ENCODE measurements at places on chromosomes 16 and 17.

DNA sequence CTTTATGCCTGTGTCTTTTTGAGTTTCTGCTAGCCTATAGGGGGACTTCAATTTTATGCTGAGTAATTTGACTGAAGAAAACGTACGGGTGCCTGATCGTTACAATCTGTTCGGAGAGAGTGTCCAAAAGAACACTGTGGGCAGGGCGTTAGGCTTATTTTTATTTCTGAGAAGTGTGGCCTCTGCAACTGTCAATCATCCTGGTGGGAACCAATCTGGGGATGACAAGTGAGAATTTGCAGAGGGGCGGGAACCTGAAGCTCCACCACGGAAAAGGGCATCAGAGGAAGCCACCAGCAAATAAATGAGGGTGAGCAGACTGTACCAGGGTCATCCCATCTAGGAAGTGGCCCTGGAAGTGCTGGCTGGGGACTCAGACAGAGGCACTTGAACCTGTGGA, 12.0 kb upstream of the CDYL2 start:
- DNase-seq: no peak

- no peak for DNase-seq
Observed at GRCh38 chr16:17108596-17108995, 362.2 kb downstream of the XYLT1 start.

GRCh38 chr16:75064403-75065148, 52.0 kb downstream of the LDHD start:
- DNase-seq: no peak

GRCh38 chr16:84184775-84185174, 2.1 kb downstream of the TAF1C start:
- DNase-seq: peak; percentile 26

DNA sequence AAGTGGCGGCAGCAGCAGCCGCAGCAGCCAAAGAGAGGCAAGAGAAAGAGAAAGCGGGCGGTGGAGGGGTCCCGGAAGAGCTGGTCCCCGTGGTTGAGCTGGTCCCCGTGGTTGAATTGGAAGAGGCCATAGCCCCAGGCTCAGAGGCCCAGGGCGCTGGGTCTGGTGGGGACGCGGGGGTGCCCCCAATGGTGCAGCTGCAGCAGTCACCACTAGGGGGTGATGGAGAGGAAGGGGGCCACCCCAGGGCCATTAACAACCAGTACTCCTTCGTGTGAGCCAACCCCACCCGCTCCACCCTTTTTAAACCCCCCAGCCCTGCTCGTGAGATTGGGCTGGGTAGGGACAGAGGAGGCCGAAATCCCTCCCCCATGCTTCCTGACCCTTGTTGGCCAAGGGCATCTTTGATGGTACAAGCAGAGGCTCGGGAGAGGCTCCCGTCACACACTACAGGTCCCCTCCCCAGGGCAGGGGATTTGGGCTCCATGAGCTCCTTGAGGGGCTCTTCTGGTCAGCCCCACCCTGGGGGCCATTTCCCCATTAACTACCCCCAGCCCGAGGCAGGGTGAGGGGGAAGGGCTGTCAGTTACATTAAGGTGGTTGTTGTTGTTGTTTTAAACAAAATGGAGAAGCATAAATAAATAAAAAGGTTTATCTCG, 4.6 kb upstream of the ATP2A1 start:
- no peak for DNase-seq

GRCh38 chr17:81018044-81018802, 16.7 kb upstream of the BAIAP2 start:
- DNase-seq: peak; percentile 72

GRCh38 chr17:60602385-60602742, 2.4 kb downstream of the PPM1D start:
- DNase-seq: peak; percentile 24

- no peak for DNase-seq
Observed at GRCh38 chr16:83624429-83625120, 183.2 kb upstream of the HSBP1 start.

GRCh38 chr16:72073560-72074230, 10.7 kb downstream of the HPR start:
- no peak for DNase-seq

DNA sequence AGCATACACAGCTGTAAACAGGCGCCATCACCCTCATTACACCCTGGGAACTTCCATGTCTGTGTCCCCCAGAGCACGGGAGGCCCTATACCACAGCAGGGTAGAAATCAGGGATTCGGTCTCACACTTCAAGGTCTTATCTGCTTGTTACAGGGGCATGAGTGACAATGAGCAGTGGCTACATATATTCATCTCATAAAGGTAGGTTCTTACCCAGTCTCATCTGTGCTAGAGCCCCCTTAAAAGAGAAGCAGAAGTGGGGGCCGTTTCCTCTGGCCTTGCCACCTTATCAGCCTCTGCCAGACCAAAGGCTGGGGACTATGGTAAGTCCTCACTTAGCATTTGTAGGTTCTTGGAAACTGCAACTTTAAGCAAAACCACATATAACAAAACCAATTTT, 46.5 kb downstream of the IRX5 start:
- no peak for DNase-seq

- DNase-seq: no peak
Observed at GRCh38 chr16:69340095-69340644, 598 bp downstream of the NIP7 start.

GRCh38 chr16:49594685-49595498, 221.3 kb downstream of the C16orf78 start:
- DNase-seq: no peak

DNA sequence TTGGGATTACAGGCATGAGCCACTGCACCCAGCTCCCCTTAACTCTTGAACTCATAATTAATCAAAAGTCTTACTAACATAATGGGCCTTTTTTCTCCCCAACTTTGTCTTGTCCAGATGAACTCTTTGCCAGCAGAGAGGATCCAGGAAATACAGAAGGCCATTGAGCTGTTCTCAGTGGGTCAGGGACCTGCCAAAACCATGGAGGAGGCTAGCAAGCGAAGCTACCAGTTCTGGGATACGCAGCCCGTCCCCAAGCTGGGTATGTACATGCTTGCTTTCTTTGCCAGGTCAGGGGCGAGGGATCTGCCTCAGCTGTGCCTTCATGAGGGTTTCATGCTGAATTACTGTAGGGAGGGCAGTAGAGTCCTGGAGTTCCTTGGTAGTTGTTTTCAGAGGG, 25.3 kb downstream of the NMT1 start:
- DNase-seq: no peak

- DNase-seq: peak; percentile 2
Observed at GRCh38 chr16:59759296-59759695, 1025.2 kb upstream of the GOT2 start.

GRCh38 chr16:58847902-58848661, 114.0 kb upstream of the GOT2 start:
- DNase-seq: peak; percentile 53

DNA sequence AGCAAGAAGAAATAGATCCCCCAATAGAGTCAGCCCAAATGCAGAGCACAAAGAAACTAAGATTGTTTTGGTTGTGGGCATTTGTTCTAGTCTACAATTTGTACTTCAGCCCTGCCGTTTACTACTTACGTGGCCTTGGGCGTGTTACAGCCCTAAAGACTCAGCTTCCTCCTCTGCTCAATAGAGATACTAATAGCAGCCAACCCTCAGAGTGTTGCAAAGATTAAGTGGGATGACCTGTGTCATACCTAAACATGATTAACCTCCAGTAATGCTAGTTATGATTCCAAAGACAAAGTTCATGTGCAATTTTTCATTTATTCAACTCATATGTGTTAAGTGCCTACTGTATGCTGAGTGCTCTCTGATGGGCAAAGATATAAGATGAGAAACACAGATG, 43.1 kb downstream of the MAF start:
- no peak for DNase-seq

DNA sequence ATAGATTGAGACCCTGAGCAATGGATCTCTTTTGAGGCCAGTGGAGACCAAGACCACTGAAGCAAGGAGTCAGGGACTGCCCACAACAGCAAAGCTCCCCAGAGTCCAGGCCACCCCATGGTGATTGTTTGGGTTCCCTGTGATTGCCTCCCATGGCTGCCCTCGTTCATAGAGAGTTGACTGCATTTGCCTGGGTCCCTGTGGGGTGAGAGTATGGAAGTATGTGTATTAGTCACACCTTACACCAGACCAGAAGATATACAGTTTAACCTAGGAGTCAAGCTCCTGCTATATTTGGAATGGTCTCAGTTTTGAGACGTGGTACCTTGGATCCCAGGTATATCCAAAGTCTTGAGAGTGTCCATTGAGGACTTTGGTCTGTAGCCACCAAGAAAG, 20.2 kb downstream of the HLF start:
- DNase-seq: no peak

GRCh38 chr16:59758848-59759247, 1024.7 kb upstream of the GOT2 start:
- no peak for DNase-seq

GRCh38 chr17:31509095-31509804, 117.8 kb downstream of the RAB11FIP4 start:
- peak; percentile 35 for DNase-seq

DNA sequence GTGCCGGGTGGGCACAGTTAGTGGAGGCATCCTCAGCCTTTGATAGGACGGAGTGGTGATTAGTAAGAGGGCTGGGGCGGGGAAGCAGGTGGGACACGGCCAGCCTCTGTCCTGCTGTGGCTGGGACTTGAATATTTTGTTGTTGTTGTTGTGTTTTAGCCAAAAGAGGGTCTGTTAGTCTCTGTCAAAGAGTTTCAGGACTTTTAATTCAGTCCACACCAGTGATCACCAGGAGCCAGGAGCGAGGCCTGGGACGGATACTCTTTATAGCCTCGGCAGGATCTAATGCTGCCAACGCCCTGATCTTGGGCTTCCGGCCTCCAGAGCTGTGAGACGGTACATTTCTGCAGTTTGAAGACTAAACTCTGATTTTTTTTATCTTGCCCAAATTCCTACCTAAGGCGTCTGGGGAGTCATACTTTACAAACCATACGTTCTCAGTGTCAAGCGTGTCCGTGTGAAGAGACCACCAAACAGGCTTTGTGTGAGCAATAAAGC, 2.9 kb upstream of the RNF213 start:
- peak; percentile 23 for DNase-seq

DNA sequence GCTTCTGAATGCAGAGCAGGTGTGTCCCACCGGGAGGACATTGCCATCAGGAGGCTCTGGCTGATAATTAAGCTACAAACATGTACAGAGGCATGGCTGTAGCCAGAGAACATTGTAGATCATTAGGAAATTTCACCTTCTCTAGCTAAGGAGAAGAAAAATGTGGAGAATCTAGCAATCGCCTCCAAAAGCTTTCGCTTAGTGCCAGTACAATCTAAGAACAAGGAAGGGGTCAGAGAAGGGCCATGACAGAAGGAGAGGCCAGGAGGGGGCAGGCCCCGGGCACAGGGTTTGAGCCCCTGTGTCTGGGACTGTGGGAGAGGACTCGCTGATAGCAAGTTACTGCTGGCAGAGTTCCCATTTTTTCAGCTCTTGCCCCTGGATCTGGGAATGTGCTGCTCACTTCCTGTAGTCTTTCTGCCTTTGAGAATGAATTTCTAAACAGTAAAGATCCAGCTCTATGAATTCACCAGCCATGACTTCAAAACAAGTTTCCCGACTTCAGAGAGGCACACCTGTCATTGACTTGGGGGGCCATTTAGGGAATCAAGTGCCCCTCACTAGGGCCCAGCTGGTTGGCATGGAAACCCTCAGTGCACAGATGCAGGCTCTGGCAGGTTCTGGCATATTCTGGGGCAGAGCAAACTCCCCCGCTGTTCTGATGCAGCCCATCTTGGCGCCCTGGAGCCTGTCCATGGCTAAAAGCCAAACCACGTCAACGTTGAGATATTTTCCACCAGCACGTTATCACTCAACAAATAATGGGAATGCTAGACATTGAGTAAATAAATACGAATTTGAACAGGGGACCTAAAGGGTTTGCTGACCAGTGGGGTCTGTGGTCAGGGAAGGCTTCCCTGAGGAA, 59.5 kb upstream of the CACNG4 start:
- DNase-seq: peak; percentile 79

GRCh38 chr17:7508846-7509245, 24.7 kb downstream of the POLR2A start:
- no peak for DNase-seq

GRCh38 chr17:37389160-37389559, 13.4 kb downstream of the C17orf78 start:
- DNase-seq: no peak

DNA sequence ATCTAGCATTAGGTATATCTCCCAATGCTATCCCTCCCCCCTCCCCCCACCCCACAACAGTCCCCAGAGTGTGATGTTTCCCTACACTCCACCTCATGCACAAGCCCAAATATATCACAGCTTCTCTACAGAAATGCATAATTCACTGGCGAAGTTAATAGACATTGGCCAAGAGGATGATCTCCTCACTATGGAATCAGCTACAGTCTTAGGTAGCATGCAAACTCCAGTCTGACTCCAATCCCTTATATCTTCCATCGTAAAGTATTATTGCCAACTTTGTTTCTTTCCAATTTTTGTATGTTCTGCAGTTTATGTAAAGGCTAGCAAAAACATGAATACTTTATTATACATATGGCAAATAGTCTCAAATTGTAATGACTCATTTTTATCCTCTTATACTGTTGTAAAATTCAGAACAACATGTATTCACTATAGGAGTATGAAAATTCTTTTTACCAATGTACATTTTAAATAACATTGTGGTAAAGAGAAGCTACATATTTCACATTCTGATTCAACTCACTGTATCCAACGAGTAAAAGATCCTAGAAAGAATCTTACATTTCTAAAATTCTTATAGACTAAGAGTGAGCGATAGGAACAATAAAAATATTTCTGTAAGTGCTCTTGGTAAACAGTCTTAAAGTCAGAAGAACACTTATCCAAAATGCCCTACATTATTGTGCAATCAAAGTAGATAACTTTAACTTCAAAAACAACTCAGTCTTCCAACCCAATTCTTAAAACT, 871 bp downstream of the ABCA8 start:
- DNase-seq: peak; percentile 90

DNA sequence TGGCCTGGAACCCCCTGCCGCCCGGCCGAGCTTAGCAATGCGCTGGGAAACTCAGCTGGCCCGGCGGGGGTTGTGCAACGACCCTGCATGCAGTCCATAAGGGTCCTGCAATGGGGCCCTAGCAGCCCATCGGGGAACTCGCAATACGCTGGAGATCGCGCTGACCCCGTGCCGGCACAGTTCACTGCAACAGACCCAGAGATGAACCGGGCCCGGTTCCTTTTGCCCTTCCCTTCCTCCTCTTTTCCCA, 375 bp downstream of the SLC25A11 start:
- DNase-seq: no peak

GRCh38 chr17:14361945-14362508, 61.1 kb downstream of the HS3ST3B1 start:
- DNase-seq: no peak

DNA sequence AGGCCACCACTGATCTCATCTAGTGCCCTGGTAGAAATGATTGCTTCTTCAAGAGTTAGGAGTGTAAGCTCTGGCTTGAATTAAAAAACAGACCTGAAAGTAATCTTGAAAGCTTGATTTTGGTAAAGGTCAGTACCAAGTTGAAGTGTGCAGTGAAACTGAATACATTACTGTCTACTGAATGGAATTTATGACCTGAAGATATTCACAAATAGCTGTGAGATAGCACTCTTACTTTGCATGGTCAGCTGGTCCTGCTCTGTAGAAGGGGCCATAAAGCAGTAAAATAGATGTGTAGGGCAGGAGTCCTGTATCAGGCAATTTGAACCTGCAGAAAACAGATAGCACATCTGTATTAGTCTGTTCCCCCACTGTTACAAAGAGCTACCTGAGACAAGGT, 78.6 kb downstream of the MYH13 start:
- no peak for DNase-seq

Measured in umbilical cord (tissue), 2 donors.